ENCODE measurements at places on chromosomes 1 and 21.

GRCh38 chr1:113995382-113995781 lies 16.1 kb downstream of the OLFML3 start:
- no peak for DNase-seq

GRCh38 chr1:6462412-6463119 lies 3.4 kb downstream of the TNFRSF25 start:
- no peak for DNase-seq

- no peak for DNase-seq
These were observed 76.9 kb downstream of the C1orf21 start for GRCh38 chr1:184463680-184464079.

GRCh38 chr1:212121779-212122178 lies 86.2 kb downstream of the DTL start:
- DNase-seq, result peak; percentile 18

- no peak for DNase-seq
These were observed 1.6 kb downstream of the UROD start for GRCh38 chr1:45013551-45014209.

DNA sequence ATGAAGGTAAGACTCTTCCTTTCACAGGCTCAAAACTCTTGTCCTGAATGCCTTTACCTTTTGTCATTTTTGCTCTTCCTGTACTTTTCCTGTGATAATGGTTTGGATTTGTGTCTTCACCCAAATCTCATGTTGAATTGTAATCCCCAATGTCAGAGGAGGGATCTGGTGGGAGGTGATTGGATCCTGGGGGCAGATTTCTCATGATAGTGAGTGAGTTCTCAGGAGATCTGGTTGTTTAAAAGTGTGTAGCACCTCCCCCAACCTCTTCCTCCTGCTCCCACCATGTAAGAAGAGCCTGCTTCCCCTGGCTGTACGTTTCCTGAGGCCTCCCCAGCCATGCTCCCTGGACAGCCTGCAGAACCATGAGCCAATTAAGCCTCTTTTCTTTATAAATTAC lies 75.5 kb downstream of the DDX20 start:
- DNase-seq, result no peak

DNA sequence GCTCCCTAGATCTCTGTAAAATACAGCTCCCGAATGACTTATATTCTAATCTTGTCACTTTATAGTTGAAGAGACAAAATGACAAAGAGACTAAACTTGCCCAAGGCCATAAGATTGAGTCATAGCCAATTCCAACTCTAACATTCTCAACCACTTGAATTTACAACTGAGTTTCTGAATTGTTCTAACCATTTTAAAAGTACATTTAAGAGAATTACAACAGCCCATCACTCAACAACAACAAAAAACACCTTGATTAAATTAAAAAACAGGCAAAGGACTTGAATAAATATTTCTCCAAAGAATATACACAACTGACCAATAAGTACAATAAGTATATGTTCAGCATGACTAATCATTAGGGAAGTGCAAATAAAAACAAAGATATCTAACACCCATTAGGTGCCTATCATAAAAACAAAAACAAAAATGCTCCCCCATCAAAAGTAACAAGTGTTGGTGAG lies 8.7 kb upstream of the ADCY10 start:
- no peak for DNase-seq

DNA sequence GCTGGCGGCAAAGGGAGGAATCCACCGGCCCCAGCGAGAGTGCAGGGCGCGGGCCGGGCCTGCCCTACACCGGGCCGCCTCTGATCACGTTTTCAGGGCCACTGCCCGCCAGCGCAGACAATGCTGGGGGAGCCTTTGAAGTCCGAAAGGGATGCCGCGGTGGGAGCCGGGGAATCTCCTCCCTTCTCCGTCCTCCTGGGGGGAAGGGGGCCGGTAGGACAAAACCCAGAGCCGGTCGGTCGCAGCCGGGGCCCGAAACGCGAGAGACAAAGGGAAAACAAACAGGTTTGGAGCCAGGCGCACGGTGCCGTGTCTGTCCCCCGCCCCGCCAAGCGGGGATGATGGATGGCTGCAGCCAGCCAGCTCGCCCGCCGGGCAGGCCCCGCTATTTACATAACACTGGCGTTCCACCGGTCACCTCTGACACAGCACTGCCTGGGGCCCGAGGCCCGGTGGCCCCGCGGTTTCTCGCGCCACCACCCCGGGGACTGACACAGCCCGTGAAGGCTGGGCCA lies 92.0 kb downstream of the CASZ1 start:
- no peak for DNase-seq

DNA sequence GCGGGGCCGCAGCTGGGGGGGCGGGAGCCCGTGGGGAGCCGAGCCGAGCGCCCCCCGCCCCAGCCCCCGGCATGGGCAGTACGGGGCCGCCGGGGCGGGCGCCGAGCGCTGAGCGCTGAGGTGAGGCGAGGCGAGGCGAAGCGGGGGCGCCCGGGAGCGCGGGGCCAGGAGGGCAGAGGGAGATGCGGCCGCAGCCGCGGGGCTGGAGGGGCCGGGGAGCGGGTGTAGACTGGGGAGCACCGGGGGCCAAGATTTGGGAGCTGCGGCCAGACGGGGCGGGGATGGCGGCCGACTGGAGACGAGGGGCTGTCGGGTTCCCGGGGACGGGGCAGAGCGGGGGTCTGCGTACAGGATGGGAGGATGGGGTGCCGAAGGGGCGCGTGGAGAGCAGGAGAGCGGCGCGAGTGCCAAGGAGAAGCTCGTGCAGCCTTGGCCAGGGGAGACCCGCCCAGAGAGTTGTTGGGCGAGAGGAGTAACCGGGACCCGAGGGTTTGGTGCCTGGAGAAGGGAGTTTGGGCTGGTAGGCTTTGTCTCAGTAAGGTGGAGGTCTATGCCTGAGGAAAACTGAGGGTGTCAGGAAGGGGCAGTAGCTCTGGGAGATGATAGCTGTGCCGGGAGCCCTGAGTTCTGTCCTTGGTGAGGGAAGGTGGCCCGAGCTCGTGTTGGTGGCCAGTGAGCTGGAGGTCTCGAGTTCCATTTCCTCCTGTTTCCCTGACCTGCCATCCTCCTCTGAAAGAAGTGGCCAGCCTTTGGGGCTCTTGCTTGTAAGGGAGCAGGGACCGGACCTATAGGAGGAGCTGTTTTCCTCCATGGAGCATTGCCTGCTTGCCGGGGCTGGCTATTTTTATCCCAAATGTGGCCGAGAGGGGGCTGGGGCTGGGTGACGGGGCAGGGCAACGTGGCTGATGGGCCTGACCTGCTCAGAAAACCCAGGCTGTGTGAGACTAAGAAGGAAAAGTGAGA lies 539 bp downstream of the ATP8B2 start:
- DNase-seq, result peak; percentile 68

DNA sequence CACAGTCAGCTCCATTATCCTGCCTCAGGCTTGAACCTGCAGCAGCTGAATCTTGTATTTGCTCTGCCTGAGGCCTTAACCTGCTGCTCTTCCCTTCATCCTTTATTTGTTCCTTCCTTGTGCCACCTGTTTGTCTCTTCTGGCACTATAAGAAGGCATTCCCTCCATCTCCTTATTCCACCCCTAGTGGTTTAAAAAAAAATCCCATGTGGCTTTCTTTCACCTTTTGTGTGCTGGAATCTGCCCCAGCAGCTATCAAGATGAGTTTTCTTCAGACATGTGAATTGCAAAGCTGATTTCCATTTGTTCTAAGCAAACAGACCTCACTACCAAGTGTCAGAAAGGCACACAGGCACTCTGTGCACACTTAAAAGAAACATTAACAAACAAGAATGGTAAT lies 294.6 kb downstream of the TTLL7 start:
- DNase-seq, result no peak

GRCh38 chr1:176206006-176206960 lies 803 bp downstream of the COP1 start:
- DNase-seq, result peak; percentile 56

DNA sequence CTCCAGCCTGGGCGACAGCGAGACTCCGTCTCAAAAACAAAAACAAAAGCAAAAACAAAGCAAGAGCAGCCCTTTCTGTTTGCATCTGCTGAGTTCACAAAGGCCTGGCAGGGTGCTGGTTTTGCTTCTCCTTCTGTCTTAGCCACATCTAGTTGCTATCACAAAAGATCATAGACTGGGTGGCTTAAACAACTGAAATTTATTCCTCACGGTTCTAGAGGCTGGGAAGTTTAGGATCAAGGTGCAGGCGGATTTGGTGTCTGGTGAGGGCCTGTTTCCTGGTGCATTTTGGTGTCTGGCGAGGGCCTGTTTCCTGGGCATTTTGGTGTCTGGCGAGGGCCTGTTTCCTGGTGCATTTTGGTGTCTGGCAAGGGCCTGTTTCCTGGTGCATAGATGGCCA lies 471.3 kb downstream of the CAMTA1 start:
- no peak for DNase-seq

DNA sequence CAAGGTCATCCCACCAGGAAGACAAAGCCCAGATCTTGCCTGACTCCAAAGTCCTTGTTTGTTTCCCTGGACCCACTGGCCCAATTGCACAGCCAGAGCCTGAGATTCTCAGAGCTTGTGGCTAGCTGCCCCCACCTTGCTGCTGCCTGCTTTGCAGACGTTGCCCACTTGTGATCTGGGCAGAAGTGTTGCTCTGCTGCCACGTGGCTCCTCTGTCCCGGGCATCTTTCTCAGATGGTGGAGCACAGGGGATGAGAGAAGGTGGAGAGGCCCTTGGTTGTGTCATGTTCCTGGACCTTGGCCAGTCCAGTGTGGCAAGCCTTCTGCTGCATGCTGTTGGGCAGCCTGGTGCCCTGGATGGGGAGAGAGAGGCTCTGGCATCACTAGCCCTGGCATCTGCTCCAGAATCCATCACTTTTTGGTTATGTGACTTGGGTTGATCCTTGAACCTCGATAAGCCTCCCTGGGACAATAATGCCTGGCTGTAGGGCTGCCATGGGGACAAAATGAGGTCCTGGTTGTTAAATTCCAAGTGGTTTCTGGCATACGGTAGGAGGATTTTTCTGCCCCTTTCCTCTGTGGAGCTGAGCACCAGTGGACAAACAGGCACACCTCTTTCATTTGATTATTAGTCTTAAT lies 1.5 kb upstream of the NR0B2 start:
- no peak for DNase-seq

DNA sequence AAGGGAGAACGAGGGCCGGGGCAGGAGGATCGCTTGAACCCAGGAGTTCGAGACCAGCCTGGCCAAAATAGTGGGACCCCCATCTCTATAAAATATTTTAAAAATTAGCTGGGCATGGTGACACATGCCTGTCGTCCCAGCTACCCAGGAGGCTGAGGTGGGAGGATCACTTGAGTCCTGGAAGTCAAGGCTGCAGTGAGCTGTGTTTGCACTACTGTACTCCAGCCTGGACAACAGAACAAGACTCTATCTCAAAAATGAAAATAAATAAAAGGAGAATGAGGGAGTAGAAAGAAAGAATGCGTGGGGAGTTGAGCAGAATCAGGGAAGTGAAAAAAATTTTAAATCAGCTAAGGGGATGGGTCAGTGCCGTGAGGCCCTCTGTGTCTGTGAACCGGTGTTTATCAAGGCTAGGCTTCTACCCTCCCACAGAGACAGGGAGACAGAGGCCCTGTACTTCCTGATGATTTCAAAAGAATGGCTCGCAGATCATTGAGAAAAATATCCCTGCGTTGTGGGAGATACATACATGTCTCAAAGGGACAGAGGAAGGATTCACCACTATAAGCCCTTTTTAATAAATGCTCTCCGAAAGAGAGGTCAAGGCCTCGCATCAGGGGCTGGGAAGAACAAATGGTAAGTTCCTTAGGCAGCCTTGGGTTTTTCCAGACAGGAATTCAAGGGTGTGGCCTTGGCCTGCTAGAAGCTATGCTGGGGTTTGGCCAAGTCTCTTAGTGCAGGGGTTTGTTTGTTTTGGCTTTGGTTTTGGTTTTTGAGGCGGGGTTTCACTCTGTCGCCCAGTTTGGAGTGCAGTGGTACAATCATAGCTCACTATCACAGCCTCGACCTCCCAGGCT lies 20.7 kb downstream of the IL10RB start:
- no peak for DNase-seq

GRCh38 chr1:7539769-7540175 lies 231.3 kb upstream of the VAMP3 start:
- DNase-seq, result no peak

- DNase-seq, result no peak
These were observed 149.4 kb downstream of the FAM78B start for GRCh38 chr1:166017395-166017794.

DNA sequence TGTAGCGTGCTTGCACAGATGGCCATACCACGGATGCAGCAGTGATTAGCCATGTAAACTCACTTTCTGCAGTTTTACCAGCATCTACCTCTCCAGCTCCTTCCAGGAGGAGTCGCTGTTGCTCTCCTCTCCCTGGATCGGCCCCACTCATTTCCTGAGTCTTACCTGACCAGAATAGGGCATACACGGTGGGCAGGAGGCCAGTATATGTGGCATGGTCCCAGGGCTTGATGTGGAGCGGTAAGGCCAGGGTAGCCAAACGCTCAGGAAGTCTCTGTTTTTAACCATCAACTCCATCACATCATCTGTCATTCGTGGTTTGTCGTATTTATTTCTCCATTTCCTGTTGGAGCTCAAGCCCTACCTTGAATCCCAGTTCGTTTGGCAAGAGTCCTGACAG lies 163.4 kb upstream of the USP24 start:
- peak; percentile 12 for DNase-seq

- DNase-seq, result no peak
These were observed 353.9 kb upstream of the CAMK1G start for GRCh38 chr1:209229494-209230061.

DNA sequence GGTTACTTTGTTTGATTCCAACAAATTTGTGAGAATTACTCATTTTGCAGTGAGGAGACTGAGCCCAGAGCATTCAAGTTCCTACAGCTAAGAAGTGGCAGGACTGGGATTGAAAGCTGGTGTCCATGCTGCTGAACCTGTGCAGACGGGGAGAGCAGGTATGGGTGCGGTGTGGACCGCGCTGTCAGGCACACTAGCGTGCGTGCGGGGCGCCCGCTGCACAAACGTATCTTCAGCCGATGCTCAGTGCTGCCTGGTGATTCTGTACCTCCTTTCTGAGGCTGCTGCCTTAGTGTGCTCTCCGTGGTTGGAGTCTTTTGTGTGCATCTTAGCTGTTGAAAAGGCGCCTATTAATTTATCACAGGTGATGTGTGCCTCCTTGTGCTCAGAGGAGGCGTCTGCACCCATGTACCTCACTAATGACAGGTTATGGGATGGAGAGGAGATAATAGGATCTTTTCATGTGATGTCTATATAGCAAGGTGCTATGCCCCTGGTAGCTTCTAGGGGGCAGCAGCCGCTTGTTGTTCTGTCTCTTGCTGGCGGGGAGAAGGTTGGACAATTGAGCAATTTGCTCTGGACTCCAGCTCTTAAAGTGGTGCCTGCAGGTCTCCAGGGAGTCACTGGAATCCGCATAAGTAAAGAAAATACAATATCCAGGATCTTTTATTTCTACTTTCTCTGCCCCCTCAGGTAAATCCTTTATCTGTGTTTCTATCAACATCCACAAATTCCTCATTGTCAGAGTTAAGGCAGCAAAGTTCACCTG lies 32.5 kb downstream of the PEX14 start:
- DNase-seq, result peak; percentile 85
